DMS53 (cell line): ENCODE measurements at places on chromosomes 12 and 14.
A peak's percentile ranks its signal among the peaks of the same experiment; 100 is the strongest.

GRCh38 chr14:102541771-102542170 is 32.2 kb upstream of the ANKRD9 start:
- DNase-seq: no peak

DNA sequence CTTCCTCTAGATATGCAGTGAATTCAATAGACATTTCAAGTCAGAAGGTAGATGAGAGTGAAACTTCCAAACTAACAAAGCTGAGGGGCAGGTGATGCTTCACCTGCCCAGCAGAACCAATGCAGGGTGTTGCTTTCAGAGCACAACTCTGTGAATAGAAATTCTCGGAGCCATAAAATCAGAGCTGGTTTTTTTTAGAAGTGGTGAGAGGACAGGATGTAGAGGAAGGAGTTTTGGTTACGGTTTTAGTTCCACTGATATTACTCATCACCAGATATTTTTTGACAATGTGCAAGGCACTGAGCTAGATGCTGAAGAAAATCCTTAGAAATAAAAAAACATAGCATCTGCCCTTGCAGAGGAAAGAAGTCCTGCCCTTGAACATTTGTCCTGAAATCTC is 62.2 kb downstream of the BMP4 start:
- DNase-seq: no peak

GRCh38 chr12:45547822-45548221 is 181.7 kb upstream of the ARID2 start:
- DNase-seq: peak; percentile 30

DNA sequence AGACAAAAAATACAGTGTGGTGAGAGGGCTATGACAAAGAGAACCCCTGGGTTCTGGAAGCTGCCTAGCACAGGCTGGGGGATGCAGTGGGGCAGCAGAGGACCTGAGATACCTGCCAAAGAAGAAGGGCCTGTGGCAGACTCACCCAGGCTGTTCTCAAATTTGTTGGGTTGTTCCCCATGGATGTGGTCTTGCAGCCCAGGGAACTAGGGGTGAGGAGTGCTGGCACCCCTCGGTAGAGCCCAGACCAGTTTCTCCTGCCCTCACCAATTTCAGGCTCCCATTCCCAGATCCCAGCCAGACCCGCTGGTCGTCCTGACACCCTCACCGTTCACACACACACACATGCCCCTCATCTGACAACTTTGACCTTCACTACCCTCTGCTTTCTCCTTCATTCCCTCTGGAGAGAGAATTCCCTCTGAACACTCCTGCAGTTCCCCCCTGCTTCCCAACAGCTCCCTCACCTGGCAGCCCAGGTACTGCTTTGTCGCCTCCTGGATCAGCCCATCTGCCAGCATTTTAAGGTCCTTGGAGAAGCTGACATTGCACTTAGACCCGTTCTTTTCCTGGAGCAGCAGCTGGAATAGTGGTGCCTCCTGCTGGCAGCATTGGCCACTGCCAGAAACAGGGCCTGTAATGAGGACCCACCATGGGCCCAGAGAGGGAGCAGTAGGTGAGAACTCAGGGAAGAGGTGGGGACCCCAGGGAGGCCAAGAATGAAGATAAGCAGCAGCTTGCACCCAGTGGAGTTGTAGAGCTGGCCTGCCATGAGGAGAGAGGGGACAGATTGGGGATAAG is 5.9 kb upstream of the GDF11 start:
- peak; percentile 95 for DNase-seq

GRCh38 chr12:93686572-93687356 is 9.6 kb downstream of the CRADD start:
- no peak for DNase-seq

DNA sequence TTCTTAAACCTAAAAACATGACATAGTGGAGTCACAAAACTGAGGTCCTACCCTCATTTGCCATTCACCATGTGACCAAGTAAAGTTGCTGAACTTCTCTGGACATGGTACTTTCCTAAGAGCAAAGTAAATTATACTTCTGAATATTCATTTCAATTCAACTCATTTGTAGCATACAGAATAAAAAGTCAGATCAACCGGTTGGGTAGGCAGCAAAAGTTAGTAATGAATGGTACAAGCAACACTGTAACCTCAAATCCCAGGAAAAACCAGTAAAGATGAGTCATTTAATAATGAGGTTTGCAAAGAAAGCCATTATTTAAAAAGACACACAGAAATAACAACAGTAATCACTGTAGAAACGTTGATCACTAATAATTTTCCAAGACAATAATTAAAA is 8.7 kb downstream of the POLE2 start:
- no peak for DNase-seq

DNA sequence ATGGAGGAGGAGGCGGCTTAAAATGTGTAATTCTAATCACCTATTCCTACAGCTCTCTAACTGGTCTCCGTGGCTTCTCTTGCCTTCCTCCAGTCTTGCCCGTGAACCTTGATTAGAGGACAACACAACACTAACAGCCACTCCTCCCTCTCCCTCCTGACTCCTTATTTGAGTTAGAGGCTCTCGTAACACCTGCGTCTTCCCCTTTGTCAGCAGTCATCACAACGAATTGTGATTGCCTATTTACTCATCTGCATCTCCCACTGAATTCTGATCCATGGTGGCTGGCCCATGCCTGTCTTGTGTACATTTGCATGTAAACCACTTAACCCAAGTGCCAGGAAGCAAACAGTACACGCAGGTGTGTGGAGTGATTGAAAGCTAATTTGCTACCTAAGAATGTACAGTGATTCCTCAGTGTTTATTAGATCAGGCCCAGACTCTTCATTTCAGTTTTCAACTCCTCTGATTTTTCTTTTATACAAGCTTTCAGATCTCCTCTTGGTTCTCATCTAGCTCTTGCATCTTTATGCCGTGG is 154.5 kb downstream of the MON2 start:
- peak; percentile 98 for DNase-seq

GRCh38 chr14:51811706-51812105 is 48.7 kb upstream of the GNG2 start:
- no peak for DNase-seq
